RPMI7951 (cell line): ENCODE measurements at places on chromosomes 6 and 20. TPM values are rescaled to one million over a fixed set of nuclear protein-coding genes. Genes with fewer than 3 reads are reported as not detected.

GRCh38 chr20:62010551-62011402 lies 54.9 kb downstream of the TAF4 start:
- peak; percentile 53 for DNase-seq

Gene CAP2
- 29.5 and 35.9 TPM in 2 replicates for total RNA-seq

Gene TEAD3
- 5.6 and 6.1 TPM in 2 replicates for total RNA-seq

DNA sequence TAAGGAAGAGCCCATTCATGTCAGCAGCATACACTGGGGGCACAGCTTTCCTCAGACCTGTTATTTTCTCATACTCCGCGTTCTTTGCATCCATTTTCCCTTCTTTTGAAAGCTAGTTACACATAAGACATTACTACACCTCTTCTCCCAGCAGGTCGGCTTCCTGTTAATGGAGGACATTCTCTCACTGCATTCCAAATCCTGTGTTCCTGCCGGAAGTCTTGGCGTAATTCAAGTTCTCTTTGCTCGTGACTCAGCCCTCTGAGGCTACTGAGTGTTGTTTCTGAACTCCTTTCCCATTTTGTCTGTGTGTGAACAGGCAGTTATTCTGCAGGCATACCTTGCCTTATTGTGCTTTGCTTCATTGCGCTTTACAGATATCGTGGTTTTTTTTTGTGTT lies 97.5 kb upstream of the ZBTB24 start:
- peak; percentile 14 for DNase-seq
